Heart right ventricle (tissue), 16 donors: ENCODE measurements at places on chromosomes 3 and 15. TPM values are rescaled to one million over a fixed set of nuclear protein-coding genes. Genes with fewer than 3 reads are reported as not detected.
A peak's percentile ranks its signal among the peaks of the same experiment; 100 is the strongest.

DNA sequence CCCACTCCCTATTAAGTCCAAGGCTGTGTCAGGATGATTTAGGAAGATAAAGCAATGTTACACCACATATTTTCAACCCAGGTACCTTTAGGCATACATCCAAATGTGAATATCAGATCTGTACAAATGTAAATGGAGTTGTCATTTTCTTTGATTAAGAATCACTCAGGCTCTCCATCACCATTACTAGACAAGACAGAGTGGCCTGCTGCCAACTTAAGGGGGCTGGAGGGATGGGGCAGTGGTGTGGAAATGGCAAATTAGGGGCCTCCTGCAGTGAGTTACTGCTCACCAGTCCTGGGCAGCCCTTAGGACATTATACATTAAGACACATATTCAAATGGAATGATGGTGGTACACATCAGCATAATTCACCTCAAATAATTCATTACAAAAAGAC, 211.0 kb downstream of the TNIK start:
- DNase-seq, result no peak

DNA sequence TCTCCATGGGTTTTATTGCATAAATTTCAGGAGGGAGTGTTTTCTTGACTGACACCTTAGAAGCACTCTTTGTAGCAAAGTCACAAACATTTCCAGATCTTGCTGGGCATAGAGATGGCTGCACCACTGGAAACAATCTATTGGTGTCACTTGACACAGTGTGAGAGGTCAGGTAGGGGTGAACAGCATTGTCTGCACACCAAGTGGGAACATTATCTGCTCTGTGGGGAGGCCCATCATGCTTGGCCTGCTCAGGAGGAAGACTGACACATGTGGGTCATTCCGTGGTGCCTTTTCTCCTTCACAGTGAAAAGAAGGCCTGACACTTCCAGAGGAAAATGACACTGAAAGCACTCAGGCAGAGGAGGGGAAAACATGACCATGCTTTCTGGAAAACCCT, 149.9 kb upstream of the GALNT15 start:
- no peak for DNase-seq

- DNase-seq, result no peak
These were observed 167.5 kb downstream of the ADAMTS9 start for GRCh38 chr3:64520334-64520733.

DNA sequence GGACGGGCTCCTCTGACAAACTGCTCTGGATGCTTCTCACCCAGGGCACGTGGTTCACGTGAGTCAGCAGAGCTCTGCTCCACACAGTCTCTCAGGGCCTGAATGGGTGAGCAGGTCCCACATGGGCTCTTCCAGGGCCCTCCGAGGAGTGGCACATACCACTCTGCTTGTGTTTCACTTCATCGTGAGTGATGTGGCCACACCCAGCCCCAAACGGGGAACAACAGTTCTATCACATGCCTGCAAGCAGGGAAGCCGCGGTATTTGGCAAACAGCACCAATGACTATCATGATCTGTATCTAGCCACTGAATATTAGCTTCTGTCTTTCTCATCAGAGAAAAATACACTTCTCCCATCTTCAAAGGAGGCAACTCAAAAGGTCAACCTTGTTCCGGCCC, 352.8 kb downstream of the GABRG3 start:
- DNase-seq, result no peak

DNA sequence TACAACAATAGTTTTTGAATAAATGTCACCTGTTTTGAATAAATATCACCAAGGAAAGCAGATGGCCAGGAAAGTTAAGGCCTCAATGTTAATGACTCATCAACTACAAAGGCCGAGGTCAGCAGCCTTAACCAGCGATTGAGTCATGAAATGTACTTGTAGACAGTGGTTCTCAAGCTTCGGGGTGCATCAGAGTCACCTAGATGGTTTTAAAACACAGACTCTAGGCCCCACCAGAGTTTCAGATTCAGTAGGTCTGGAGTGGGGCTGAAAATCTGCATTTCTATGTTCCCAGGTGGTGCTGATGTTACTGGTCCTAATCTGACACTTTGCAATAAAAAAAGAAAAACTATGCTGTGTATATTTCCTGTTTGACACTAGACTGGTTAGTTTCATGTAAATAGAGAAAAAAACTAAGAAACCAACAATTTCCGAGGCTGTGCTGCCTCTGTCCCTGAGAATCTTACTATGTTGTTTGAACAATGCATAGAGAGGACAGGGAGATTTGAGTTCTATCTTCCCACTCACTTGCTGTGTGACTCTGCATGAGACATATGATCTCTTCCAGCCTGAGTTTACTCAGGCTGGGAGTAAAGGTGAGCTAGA, 9.8 kb downstream of the RAB27A start:
- no peak for DNase-seq

GRCh38 chr3:186315581-186316354, 46.3 kb downstream of the DGKG start:
- DNase-seq, result no peak

DNA sequence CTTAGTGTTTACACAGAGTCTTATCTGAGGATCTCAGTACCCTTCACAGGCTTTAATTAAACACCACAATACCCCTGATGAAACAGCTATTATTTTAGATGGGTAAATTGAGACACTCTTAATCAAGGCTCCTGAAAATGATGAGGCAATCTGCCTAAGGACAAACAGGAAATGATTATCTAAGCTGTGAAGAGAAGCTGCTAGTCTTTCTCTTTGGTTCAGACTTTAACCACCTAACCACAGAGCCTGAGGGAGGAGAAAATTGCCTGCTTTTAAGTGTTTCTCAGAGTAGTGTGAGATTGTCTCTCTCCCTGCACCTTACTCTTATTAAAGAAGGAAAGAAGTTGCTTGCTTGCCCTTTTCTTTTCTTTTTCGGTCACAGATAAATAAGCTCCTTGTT, 364.3 kb upstream of the ADAMTS9 start:
- no peak for DNase-seq

- no peak for DNase-seq
These were observed 49.4 kb upstream of the ITGA11 start for GRCh38 chr15:68481321-68481720.

DNA sequence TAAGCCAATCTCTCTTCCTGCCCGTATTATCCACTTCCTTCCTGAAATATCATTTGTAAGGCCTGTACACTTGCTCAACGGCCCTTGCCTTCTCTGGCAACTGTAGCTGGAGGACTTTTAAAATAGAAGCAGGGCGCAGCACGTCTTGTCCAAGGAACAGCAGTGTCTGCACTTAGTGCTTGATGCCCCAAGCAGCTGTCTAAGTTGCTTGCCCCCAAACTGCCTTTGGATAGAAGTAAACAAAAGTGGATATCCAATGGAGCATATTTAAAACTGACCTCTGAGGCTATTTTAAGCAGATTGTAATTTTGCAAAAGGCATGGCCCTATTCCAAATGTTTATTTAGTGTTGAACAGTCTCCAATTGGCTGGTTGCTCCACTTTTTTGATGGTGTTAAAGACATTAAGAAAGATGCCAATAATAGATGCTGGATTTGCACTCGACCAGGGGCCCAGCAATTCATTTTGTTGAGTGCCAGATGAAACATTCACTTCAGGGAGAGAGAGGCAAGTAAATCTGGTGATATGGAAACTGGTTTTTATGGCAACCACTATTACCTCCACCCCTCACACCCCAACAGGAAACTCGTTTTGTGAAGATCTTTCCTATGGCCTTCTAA, 526.8 kb upstream of the TBL1XR1 start:
- peak; percentile 46 for DNase-seq

- no peak for DNase-seq
These were observed 106.3 kb downstream of the TFG start for GRCh38 chr3:100815583-100815982.

GRCh38 chr3:173725507-173725906, 328.0 kb downstream of the NLGN1 start:
- DNase-seq, result no peak

GRCh38 chr15:93179072-93179471, 90.1 kb upstream of the RGMA start:
- DNase-seq, result peak; percentile 34

DNA sequence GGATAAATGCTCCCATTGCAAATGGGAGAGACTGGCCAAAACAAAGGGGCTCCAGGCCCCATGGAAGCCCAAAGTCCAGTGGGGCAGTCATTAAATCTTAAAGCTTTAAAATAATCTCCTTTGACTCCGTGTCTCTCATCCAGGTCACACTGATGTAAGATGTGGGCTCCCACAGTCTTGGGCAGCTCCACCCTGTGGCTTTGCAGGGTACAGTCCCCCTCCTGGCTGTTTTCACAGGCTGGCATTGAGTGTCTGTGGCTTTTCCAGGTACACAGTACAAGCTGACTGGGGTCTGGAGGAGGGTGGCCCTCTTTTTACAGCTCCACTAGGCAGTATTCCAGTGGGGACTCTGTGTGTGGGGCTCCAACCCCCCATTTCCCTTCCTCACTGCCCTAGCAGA, 45.9 kb downstream of the NIPA2 start:
- no peak for DNase-seq

GRCh38 chr3:70119879-70120278, 120.3 kb downstream of the SAMMSON start:
- no peak for DNase-seq

DNA sequence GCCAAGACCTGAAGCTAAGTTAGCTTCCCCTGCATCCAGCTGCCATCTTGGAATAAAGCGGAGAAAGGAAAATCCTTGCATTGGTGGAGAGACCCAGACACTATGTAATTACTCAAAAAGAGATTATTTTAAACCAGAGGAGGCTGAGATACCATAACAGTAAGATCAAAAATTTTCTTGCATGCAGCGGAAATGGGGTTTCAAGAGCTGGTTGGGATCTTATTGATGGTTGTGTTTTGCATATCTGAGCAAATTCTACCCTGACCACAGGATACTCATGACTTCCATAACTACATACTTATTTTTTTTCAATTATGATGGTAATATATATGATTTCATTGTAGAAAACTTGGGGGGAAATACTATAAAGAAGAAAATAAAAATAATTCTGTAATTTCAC, 17.5 kb downstream of the TMEM158 start:
- no peak for DNase-seq

DNA sequence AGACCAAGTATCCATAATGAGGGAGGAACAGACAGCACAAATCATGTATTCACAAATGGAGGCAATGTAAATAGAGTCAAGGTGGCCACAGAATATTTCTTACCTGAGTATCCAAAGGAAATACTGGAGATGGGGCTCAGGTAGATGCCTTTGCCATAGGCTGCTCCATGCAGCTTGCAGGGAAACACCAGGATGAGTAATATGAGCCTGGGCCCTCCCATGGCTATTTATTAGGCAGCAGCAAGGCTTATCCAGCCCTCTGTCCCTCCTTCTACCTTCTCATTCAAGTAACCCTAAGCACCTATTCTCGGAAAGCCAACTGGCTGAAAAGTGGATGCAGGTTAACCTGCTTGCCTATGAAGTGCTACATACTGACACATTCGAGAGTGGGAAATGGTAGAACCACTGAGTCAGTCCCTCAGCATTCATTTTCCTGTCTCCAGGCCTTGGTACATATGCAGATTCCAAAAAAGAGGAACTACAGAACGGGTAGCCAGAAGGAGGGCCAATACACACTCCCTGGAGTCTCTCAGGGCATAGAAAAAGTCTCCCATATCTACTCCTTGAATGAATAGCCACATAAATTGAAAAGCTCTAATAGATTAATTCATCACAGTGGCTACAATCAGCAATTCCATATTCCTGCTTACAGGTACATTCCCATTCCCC, 18.3 kb upstream of the PKM start:
- no peak for DNase-seq

DNA sequence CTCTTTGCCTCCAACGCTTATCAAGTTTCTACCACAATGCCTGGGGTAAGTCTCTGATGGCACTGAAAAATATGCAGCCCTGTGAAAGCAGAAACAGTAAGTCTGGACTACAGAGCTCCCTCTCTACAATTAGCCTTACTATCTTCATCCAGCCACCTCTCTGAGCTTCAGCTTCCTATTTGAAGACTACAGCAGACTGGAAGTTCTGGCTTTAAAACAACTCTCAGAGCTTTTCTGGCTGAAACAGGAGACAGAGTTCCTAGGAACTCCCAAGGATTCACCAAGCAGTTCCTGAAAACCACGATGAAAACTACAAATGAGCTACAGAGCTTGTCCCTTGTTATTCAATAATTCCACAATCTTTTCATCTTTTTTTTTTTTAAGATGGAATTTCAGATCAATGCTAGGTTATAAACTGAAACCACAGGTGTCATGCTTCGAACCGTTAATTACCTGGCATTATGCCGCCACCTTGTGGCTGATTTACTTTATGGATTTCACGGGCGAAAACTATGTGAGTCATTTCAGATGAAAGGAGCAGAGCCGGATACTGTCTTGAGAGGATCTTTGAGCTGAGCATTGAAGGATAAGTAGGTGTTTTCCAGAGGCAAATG, 3.9 kb downstream of the CRYGS start:
- no peak for DNase-seq

DNA sequence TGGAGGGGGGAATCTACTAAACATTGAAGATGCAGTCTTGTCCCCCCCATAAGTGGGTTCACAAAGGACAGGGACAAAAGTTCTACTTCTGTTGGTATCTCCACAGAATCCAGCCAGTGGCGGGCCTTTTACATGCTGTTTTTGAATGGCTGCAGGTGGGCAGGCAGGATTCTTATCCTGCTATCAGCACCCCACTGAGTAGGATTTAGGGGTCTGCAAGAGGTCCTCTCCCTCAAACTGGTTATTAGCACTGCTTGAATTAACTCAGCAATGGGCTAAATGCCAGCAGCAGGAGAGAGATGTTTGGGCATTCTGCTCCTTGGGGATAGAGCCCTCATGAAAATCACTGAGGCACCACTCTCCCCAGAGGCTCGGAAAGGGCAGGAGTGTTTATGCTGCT, 40.3 kb downstream of the SEMA5B start:
- DNase-seq, result no peak

GRCh38 chr3:25423780-25424588, 4.1 kb upstream of the RARB start:
- no peak for DNase-seq

GRCh38 chr15:63233667-63234423, 43.6 kb upstream of the APH1B start:
- DNase-seq, result no peak

The TEX55 gene
- total RNA-seq, result not detected

The PIF1 gene
- total RNA-seq, result 0.48 TPM

The LINGO1 gene
- 0.99 TPM for total RNA-seq

The OXTR gene
- total RNA-seq, result 0.20 TPM

The ITPKA gene
- 1.7 TPM for total RNA-seq

The MAP6D1 gene
- total RNA-seq, result 1.5 TPM

The CFAP92 gene
- total RNA-seq, result 0.68 TPM

The MINDY4B gene
- not detected for total RNA-seq

The PLS1 gene
- 1.2 TPM for total RNA-seq

The PLCH1 gene
- 0.68 TPM for total RNA-seq

The SETMAR gene
- 11.2 TPM for total RNA-seq

The MAP3K13 gene
- 14.6 TPM for total RNA-seq

The EBLN2 gene
- total RNA-seq, result 1.7 TPM

The PKM gene
- 900 TPM for total RNA-seq
